Heart left ventricle (tissue), 16 donors: ENCODE measurements at places on chromosomes 6 and 20. TPM values are rescaled to one million over a fixed set of nuclear protein-coding genes. Genes with fewer than 3 reads are reported as not detected.

The HDGFL1 gene
- total RNA-seq: not detected

The TCEA2 gene
- total RNA-seq: 43.7 TPM

The SOBP gene
- 24.9 TPM for total RNA-seq

The SRMS gene
- not detected for total RNA-seq

The ABHD16B gene
- total RNA-seq: not detected

The DPPA5 gene
- not detected for total RNA-seq

The UQCC2 gene
- total RNA-seq: 298 TPM

The TUBB1 gene
- total RNA-seq: 0.14 TPM

The NKAIN2 gene
- total RNA-seq: 0.83 TPM

The EPHA7 gene
- total RNA-seq: 3.1 TPM

The MEP1A gene
- total RNA-seq: not detected

The LY6G5B gene
- total RNA-seq: 4.6 TPM

The ZNF318 gene
- 11.2 TPM for total RNA-seq

The ELOVL2 gene
- total RNA-seq: 6.1 TPM

The SMPDL3A gene
- 4.5 TPM for total RNA-seq

The ARG1 gene
- 0.51 TPM for total RNA-seq

The PRKN gene
- total RNA-seq: 32.5 TPM

The SLC12A5 gene
- not detected for total RNA-seq

The HLA-DQA2 gene
- 34.4 TPM for total RNA-seq

The ARMC12 gene
- not detected for total RNA-seq

The SOX18 gene
- 48.2 TPM for total RNA-seq

The REM1 gene
- total RNA-seq: 1.4 TPM
